Cardiac septum (tissue), 1 donor: ENCODE measurements at places on chromosomes 16 and 17. TPM values are rescaled to one million over a fixed set of nuclear protein-coding genes. Genes with fewer than 3 reads are reported as not detected.

The MRPL58 gene
- total RNA-seq: 39.3 TPM

The OGFOD1 gene
- 30.1 TPM for total RNA-seq

The SRL gene
- 400 TPM for total RNA-seq

The UMOD gene
- total RNA-seq: not detected

The B9D1 gene
- 9.7 TPM for total RNA-seq

The BCAR1 gene
- total RNA-seq: 80.3 TPM

The ZDHHC7 gene
- total RNA-seq: 43.7 TPM

The ABCC12 gene
- total RNA-seq: not detected

The MPV17L gene
- 5.4 TPM for total RNA-seq

The CDH3 gene
- not detected for total RNA-seq

The GRIN2A gene
- 1.1 TPM for total RNA-seq

The PRSS27 gene
- total RNA-seq: 0.40 TPM

The KRT12 gene
- total RNA-seq: not detected

GRCh38 chr17:75908201-75908600 lies 3.5 kb upstream of the MRPL38 start:
- DNase-seq: no peak

GRCh38 chr17:82031885-82032627 lies 578 bp downstream of the RAC3 start:
- DNase-seq: no peak

- no peak for DNase-seq
Observed at GRCh38 chr17:78828470-78829185, 12.0 kb downstream of the USP36 start.

GRCh38 chr17:1621273-1621954 lies 7.2 kb downstream of the SLC43A2 start:
- DNase-seq: no peak

GRCh38 chr17:32596628-32597027 lies 109.8 kb downstream of the CDK5R1 start:
- no peak for DNase-seq

- no peak for DNase-seq
Observed at GRCh38 chr17:57187391-57187790, 68.9 kb upstream of the MSI2 start.

GRCh38 chr17:38702166-38702915 lies 2.7 kb upstream of the MLLT6 start:
- DNase-seq: peak; percentile 94

GRCh38 chr16:31080756-31081419 lies 6.7 kb downstream of the ZNF646 start:
- no peak for DNase-seq

GRCh38 chr17:74737299-74738050 lies 419 bp downstream of the RAB37 start:
- DNase-seq: no peak

DNA sequence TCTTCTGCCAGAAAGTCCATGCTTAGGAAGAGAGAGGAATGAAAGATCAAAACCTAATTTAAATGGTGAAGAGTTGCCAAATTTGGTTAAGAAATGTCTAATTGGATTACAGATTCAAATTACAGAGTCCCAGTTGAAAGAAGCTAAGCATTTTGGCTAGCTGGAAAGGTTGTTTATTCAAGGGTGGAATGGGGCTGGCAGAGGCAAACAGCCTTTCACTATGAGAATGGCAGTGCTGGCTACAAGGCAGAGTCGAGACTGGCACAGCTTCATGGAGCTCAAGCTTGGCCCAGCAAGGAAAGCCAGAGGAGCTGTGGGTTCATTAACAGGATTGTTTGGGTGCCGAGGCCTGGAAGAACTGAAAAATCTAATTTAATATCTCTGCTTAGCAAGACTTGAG lies 13.6 kb downstream of the MAP3K3 start:
- DNase-seq: no peak

GRCh38 chr16:85127379-85127723 lies 15.1 kb upstream of the CIBAR2 start:
- DNase-seq: no peak

GRCh38 chr17:27975146-27976011 lies 67.1 kb upstream of the NLK start:
- DNase-seq: no peak

DNA sequence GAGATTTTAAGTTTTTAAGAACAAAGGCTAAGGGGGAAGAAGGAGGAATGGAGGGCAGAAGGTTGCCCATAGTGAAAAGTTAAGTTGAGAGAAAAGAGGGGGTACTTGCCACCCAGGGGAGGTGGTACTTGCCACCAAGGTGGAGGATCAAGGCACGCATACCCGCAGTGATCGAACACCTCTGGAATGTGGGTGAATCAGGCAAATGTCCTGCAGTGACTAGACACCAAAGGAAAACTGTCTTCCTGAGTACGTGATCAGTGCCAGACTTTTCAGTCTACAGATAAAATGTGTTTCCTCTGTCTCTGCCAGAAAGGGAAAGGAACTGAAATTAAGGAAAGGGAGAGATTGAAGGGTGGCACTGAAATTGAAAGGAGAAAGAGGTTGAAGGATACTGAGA lies 2285.3 kb downstream of the TP53TG3F start:
- DNase-seq: no peak

DNA sequence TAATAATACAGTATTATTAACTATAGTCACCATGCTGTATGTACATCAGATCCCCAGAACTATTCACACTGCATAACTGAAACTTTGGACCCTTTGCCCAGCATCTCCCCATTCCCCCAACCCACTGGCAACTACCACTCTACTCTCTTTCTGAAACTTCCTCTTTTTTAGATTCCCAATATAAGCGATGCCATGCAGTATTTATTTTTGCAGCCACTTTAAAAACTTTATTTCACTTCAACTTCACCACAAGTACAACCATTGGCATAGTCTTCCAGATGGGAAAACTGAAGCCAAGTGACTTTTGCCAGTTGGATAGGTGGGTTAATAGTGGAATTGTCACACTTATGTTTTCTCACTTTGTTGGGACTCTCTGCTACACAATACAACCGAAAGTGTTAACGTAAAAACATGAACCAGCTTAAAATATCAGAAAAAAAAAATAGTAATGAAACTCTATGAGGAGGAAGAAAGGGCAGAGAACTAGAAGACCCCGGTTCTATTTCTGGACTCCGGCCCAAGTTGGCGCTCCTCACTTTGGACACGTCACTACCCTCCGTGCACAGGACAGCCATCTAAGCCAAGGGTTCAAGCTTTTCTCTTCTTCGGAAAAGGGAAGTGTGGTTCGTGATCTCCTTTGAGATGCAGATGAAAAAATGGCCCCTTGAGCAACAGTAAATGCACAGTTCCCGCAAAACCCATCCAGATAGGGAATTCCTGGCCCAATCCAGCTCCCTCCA lies 743 bp downstream of the SHCBP1 start:
- DNase-seq: no peak

- no peak for DNase-seq
Observed at GRCh38 chr16:71296584-71297340, 7.6 kb upstream of the CMTR2 start.

DNA sequence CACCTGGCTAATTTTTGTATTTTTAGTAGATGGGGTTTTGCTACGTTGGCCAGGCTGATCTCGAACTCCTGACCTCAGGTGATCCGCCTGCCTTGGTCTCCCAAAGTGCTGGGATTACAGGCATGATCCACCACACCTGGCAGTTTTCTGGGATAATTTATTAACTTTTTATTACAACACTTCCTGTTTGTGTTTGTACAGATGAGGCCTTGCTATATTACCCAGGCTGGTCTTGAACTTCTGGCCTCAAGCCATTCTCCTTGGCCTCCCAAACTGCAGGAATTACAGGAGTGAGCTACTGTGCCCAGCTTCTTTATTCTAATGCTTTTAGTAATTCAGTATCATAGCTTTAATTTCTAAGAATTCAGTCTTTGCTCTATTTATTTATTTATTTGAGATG lies 16.1 kb upstream of the SPN start:
- no peak for DNase-seq

GRCh38 chr17:61160204-61160603 lies 239.4 kb upstream of the TBX2 start:
- no peak for DNase-seq

- DNase-seq: no peak
Observed at GRCh38 chr16:68834550-68834949, 8.8 kb upstream of the TANGO6 start.

DNA sequence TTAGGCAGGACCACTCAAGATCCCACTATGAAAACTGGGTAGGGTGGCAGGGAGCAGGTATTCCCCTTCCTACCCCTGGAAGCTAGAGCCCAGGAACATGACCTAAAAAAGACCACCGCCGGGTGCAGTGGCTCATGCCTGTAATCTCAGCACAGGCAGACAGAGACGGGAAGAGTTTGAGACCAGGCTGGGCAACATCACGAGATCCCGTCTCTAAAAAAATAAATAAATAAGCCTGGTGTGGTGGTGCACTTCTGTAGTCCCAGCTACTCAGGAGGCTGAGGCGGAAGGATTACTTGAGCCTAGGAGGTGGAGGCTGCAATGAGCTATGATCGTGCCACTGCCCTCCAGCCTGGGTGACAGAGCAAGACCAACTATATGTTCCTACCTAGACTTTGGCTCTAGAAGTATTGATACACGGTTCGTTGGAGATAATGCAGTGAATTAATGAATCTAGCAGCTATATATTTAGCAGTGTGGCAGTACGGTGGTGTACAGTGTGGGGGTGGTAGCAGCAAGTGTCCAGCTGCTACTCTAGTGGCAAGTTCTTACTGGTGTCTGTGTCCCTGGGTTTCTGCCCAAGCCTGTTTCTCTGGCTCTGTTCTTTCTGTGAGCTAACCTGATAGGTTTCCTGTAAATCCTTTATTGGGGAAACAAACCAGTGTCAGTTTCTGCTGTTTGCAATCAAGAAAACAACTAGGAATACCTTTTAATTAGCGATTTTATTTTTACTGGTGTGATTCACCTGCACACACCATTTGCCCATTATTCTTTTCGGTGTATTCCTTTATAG lies 3.3 kb upstream of the USP31 start:
- DNase-seq: no peak

DNA sequence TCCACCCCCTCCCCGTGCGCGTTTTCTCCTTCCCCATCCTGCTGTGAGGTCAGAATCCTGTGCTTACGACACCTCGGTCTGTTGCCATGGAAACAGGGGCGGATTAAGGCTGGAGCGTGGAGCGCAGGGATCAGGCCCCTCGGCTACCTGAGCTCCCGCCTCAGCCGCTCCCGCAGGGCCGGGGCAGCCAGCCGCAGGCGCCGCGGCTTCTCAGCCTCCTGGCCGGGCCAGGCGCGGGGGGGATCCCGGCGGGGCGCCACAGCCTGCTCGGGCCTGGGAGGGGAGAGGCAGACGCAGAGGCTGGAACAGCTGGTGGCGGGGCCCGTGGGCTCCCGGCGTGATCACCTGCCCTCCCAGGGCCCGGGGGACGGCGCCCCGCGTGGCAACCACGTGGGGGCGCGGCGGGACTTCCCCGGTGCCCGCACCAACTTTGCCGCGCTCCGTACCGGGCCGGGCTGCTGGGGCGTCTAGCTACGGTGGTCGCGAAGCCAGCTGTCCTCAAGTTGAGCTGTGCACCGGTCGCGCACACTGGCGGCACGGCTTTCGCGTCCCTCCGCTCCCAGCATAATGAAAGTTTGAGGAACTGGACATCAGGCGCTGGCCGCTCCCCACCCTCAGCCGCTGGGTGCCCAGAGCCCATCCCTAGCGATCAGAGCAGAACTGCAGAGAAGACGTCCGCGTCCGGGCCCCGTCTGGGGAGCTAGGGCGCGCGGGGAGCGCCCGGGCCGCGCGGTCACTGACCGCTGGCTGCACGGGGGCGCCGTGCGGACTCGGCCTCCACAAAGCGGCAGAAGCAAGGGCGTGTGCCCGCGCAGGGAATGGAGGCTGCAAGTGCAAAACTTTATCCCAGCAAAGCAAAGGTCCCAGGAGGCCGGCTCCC lies 1.2 kb downstream of the RTN4RL1 start:
- DNase-seq: no peak

DNA sequence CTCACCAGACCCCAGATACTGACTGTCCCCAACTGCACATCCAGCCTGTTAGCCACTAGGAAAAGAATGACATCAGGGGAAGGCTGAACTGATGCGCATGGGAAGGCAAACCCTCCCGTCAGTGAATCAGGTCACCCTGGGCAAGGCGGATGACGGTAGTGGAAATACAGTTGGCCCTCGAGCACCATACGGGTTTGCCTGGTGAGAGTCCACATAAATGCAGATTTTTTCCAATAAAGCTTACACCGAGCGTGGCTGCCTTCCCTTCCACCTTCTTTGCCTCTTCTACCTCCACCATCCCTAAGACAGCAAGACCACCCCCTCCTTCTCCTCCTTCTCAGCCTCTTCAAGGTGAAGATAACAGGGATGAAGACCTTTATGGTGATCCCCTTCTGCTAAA lies 236.1 kb upstream of the TNRC6C start:
- no peak for DNase-seq

- no peak for DNase-seq
Observed at GRCh38 chr17:5933430-5933829, 136.7 kb upstream of the WSCD1 start.

- DNase-seq: no peak
Observed at GRCh38 chr17:44772308-44773045, 13.7 kb downstream of the ADAM11 start.

DNA sequence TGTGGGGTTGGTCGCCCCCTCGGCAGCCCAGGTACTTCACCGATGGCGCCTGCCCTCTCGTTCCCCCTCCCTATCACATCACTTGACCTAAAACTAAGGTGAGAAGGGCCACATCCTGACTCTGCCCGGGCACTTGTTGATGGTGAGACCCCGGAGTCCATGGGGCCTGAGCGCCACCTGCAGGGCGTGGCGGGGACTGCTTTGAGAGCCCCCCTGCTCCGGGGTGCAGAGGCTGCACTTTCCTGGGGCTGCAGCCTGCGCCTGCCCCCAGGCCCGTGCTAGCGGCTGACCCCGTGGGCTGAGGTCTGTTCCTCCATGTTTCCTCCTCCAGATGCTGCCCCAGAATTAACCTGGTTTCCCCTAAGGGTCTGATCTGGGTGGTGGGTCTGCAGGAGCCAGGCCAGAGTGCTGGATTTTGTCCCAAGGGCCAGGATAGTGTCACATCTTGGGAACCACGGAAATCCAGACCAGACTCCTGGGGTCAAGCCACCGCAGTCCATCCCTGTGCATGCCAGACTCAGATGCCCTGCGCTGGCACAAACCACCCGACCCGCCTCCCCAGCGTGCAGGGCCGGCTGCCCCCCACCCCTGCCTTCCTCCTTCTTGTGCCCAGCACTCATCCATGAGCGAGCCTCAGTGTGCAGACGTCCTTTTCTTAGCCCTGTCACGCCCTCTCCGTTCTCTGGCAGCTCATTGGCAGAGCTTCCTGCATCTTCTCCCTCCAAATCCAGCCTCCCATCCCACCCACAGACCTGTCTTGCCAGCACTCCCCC lies 2.7 kb downstream of the NDUFAF8 start:
- DNase-seq: no peak

DNA sequence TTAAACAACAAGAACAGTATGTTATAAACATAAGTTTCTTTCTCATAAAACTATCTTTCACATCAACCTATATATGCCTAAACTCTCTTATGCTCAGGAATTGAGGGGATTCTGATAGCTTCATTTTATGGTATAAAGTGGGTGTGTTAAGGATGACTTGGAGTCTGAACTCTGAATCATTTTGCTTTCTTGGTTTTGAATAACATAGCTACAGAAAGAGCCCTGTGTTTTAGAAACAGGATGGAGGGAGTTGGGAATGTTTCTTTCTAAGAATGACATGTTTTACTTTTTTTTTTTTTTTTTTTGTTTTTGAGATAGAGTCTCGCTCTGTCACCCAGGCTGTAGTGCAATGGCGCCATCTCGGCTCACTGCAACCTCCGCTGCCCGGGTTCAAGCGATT lies 50.1 kb downstream of the RHOT1 start:
- DNase-seq: no peak

GRCh38 chr17:29619251-29619650 lies 3.5 kb downstream of the CORO6 start:
- no peak for DNase-seq

GRCh38 chr17:75981019-75981615 lies 2.1 kb downstream of the TEN1 start:
- no peak for DNase-seq
